Activated naive CD4-positive, alpha-beta T cell treated with anti-CD3 and anti-CD28 coated beads, Interleukin-2, amount 50 U/mL, for 72 hours (primary cell): ENCODE measurements at places on chromosomes 6 and 20. TPM values are rescaled to one million over a fixed set of nuclear protein-coding genes. Genes with fewer than 3 reads are reported as not detected.

DNA sequence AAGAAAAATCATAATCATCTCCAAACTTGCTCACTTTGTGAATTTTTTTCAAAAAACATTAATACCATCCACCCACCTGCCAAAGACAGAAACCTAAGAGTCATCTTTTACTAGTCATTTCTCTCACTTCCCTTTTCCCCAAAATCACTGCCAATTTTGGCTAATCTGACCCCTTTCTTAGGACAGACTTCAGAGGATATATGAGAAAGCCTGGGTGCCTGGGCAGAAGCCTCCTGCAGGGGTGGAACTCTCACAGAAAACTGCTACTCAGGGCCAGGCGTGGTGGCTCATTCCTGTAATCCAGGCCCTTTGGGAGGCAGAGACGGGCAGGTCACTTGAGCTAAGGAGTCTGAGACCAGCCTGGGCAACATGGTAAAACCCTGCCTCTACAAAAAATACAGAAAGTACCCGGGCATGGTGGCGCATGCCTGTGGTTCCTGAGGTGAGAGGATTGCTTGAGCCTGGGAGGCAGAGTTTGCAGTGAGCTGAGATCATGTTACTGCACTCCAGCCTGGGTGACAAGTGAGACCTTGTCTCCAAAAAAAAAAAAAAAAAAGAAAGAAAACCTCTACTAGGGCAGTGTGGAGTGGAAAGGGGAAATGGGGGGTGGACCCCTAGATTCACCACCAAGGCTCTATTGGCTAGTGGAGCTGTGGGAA, 3.8 kb downstream of the DEK start:
- DNase-seq = no peak

DNA sequence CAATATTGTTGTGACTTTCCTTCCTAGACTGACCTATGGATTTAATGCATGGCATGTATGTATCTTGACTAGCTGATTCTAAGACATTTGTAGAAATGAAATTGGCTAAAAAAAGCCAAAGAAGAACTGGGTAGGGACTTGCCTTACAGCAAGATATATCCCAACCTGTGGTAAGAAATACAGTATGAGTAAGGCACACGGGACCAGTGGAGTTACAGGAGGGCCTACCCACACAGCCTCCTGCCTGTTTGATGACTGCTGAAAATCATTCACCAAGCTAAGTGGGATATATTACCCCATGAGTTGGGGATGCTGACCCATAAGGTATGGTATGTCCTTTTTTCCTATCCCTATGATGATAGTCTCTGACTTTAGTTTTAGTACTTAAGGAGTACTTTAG, 112.2 kb downstream of the INSM1 start:
- no peak for DNase-seq

DNA sequence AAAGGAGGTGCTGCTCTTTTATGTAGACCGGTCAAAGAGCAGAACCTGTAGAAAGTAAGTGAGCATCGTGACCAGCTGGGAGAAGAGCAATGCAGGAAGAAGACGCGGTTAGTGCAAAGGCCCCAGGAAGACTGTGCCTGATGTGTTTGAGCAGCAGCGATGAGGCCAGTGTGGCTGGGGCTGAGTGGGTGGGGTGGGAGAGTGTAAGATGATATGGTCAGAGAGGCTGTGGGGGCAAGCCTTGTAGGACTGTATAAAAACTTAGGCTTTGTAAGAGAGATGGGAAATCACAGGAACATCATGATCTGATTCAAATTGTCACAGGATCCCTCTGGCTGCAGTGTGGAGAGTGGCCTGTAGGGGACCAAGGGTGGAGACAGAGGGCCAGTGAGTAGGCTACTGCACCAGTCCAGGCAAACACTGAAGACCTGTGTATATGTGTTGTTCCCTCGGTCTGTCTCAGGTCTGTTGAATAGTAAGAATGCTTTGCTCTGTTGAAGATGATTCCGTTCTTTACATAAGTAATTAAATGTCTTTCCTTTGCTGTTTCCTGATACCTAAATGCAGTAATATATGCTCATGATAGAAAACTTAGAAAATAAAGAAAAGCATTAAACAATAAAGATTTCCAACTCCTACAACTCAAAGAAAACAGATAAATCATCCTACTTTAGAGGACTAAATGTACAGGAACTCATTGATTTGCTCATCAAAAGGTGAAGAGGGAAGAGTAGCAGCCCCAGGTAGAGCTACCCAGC, 23.6 kb upstream of the WFDC2 start:
- peak; percentile 49 for DNase-seq

- no peak for DNase-seq
Observed at GRCh38 chr6:79812195-79812594, 135.2 kb downstream of the ELOVL4 start.

GRCh38 chr20:33229843-33230242, 6.0 kb upstream of the BPIFA1 start:
- no peak for DNase-seq

DNA sequence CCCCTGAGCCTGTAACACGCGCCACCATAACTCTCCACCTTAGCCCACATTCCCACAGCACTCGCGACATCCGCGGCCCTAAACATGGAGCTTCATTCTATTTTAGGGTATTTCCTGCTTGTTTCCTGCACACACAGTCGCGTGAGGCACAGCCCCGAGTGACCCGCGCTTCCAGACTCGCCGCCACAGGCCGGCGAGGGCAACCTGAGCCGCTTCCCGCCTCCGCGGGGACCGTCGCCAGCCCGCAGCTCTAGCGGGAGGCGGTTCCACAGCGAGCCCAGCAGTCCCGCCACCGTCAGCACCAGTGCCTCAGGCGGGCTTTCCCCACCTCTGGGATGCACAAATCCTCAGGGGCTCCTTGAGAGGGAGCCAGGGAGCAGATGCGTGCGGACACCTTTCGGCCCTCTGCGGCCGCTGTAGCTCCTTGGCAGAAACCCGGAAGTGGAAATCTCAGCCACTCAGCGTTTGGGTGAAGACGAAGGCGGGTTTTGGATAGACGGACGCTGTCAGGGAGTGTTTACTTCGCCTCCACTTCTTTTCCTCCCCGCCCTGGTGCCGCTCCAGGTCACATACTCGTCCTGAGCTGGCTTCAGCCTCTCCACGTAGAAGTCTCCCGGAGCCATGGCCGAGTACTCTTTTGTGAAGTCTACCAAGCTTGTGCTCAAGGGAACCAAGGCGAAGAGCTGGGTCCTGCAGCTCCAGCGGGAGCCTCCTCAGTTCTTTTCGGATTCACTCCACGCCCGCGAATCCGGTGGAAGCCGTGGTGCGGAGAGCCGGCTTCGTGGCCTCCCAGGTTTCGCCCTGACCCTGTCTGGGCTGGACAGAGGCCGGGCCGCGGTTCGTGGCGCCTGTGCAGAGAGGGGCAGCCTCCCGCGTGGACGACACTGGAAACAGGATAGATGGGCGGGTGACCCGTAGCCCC, 2177.4 kb upstream of the DEFB115 start:
- DNase-seq = peak; percentile 64

DNA sequence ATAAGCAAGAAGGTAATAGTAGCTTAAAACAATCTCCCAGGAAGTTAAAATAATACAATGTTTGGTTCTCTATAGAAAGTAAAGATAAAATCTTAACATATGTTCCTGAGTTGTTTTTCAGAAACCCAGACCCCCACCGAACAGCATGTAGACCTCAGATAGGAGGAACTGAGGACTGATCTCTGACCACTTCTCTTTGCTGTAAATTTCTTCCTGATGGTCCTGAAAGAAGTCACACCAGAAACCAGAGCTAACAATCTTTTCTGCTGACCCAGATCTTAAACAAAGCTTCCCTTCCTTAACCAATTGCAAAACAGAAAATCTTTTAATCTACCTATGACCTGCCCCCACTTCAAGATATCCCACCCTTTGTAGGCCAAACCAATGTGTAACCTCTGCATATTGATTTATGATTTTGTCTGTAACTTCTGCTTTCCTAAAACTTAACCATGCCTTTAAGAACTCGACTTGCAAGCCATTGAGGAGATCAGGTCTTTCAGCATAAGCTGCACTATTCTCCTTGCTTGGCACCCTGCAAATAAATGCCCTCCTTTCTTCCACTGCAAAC, 21.9 kb upstream of the BEND6 start:
- DNase-seq = no peak

DNA sequence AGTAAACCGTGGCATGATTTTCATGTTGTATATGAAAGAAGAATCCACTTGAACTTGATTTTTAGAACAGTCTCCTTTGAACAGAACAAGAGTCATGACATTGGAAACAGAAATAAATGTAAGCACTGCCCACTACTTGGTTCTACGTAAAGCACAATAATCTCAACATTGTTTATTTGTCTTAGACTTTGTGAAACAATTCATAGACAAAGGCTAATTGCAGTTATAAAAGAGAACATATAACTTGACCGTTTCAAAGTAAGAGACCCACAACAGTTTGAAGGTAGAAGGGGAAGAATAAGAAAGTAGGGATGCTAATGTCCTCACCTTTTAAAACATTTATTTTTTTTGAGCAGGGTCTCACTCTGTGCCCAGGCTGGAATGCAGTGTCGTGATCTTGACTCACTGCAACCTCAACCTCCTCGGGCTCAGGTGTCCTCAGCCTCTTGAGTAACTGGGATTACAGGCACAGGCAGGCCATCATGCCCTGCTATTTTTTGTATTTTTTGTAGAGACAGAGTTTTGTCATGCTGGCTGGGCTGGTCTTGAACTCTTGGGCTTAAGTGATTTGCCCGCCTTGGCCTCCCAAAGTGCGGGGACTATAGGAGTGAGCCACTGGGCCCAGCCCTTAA, 71.1 kb downstream of the POPDC3 start:
- no peak for DNase-seq

DNA sequence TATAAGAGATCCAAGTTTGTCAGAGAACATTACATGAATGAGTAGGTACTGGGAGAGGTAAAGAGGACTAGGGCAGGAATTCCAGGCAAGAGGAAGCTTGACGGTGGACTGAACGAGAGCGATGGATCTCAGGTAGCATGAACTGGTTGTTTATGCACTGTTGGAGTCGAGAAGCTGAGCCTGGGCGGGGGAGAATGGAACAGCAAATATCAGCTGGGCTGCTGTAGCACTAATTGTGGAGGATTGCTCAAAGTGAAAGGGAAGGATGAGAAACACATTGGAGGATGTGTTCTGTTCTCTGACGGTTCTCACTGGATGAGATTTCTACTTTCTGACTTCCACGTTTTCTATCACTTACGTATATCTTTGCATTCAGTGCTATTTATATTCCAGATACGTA, 164.2 kb downstream of the PHF3 start:
- DNase-seq = no peak

- no peak for DNase-seq
Observed at GRCh38 chr6:101926149-101926925, 532.8 kb downstream of the GRIK2 start.

DNA sequence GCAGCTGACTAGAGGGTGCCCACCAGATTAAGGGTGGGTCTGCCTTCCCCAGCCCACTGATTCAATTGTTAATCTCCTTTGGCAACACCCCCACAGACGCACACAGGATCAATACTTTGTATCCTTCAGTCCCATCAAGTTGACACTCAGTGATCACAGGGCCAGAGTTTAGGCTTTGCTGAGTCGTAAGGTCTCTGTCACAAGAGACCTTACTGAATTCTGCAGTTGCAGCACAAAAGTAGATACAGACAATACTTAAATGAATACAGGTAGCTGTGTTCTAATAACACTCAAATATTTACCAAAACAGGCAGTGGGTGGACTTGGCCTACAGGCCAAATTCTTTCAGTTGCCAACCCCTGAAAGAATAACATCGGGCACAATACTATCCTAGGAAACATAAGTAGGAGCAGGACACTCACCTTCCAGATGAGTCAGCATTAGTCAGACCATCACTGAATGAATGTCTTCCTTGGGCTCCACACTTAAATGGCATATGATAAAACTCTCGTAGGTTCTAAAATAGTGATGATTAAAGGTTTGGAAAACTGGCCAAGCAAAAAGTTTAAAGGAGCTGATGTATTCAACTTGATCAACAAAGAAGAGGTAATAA, 190.0 kb downstream of the UBE3D start:
- no peak for DNase-seq

DNA sequence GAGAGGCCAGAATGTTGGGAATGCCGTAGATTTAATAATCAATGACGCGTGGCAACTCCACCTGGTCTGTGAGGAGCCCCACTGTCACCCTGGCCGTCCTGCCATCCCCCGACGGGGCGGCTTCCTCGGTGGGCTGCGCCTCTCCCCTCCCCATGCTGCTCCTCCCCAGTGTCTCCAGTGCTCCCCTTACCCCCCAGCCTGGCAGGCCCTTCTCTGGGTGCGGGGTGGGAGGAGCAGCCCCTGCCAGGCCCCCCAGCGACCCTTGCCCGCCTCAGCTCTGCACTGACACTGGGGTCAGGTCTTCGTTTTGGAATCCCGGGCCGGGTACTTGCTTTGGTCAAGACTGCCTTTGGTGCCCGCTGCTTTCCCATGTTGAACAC, 82.3 kb upstream of the FRMD1 start:
- DNase-seq = no peak

DNA sequence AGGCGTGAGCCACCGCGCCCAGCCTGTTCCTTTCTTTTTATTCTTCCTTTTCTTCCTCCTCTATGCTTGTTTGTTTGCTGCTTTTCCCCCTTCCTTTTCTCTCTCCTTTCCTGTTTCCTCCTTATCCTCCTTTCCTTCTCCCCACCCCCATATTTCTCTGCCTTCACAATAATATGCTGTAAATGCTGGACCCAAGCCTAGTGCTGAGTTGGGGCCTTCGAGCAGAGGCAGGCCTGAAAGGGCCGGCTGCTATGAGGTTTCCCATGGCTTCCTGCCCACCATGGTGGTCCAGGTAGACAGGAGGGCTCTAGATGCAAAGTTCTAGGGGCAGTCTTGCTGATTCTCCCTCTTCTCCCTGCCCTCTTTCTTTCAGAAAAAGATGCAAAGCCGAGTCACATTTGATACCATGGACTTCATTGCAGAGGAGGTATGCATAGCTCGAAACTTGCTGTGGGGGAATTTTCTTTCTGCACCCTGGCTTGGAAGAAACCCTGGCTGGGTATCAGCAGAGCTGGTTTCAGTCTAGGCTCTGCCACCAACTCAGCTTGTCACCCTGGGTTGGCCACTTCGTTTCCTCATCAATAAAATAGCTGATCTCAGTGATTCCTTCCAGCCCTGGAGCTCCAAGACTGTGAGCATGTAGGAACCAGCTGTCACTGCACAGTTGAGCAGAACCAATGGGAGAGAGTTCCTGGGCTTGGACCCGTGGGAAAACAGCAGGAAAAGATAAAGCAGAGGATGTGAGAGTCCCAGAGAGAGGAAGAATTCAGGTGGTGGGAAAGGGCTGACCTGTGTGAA, 7.4 kb downstream of the CNBD2 start:
- DNase-seq = no peak

GRCh38 chr20:19909725-19910124, 107.4 kb upstream of the NAA20 start:
- DNase-seq = no peak

- DNase-seq = peak; percentile 50
Observed at GRCh38 chr6:166997768-166998255, 1.4 kb upstream of the CEP43 start.

- DNase-seq = no peak
Observed at GRCh38 chr6:73742433-73742832, 46.4 kb downstream of the CD109 start.

Gene C20orf202
- 0.19 TPM for total RNA-seq

Gene PTCRA
- total RNA-seq = not detected

Gene THBS2
- not detected for total RNA-seq

Gene COL11A2
- total RNA-seq = 4.6 TPM

Gene PAK5
- not detected for total RNA-seq

Gene AGER
- total RNA-seq = 26.3 TPM

Gene HLA-DRB1
- total RNA-seq = 9.5 TPM

Gene DSP
- total RNA-seq = 0.14 TPM

Gene CGA
- not detected for total RNA-seq

Gene CST2
- not detected for total RNA-seq

Gene MYL9
- total RNA-seq = 0.95 TPM

Gene BFSP1
- total RNA-seq = not detected

Gene GCNT2
- total RNA-seq = 0.82 TPM

Gene GJA10
- not detected for total RNA-seq
